ENCODE measurements at places on chromosomes 1 and 21. TPM values are rescaled to one million over a fixed set of nuclear protein-coding genes. Genes with fewer than 3 reads are reported as not detected.

DNA sequence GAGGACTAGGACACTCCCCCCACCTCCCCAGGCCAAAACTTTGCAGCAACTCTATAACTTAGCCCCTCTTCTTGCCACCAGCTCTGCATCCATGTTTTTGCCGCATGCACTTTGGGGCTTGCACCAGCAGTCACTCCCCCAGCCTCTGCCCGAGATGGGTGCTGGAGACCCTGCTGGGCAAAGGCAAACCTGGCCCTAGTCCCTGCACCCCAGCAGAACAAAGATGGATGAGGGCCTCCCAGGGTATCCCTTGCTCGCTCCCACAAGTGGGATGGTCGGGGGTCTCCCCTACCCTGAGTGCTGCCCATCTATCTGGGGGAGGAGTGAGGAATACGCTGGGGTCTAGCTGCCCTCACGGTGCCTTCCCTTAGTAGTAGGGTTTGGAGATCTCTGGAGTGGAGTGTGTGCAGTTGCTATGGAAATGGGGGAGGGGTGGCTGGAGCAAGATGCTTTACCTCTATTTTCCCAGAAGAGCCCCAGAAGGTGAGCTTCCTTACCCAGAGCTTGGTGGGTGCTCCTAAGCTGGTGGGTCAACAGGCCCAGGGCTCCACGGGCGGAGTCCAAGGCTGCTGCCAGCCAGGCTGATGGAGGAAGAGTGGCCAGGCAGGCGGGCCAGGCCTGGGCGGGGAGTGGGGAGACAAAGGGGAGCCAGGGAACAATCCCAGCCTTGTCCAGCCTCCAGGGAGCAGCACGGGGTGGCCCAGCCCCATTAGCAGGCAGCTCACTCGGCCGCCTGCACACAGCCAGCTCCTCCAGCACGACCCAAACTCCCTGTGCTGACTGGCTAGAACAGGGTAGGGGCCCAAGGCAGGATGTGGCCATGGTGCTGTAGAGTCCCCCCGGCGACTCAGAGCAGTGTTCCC is at the start of gene PAQR6:
PAQR6 (minus strand) TSS at position 597 of the 863 bp plus-strand sequence. CDS start 1,325 bp downstream, outside the sequence.
- no peak for DNase-seq

GRCh38 chr1:108345776-108346531 is 102.1 kb upstream of the NBPF4 start:
- DNase-seq: no peak

GRCh38 chr21:45989355-45990048 is 7.9 kb downstream of the COL6A1 start:
- peak; percentile 63 for DNase-seq

- no peak for DNase-seq
These were observed 139.1 kb upstream of the ZNHIT6 start for GRCh38 chr1:85847356-85847755.

- DNase-seq: no peak
These were observed 33.8 kb downstream of the CNIH4 start for GRCh38 chr1:224390517-224390916.

DNA sequence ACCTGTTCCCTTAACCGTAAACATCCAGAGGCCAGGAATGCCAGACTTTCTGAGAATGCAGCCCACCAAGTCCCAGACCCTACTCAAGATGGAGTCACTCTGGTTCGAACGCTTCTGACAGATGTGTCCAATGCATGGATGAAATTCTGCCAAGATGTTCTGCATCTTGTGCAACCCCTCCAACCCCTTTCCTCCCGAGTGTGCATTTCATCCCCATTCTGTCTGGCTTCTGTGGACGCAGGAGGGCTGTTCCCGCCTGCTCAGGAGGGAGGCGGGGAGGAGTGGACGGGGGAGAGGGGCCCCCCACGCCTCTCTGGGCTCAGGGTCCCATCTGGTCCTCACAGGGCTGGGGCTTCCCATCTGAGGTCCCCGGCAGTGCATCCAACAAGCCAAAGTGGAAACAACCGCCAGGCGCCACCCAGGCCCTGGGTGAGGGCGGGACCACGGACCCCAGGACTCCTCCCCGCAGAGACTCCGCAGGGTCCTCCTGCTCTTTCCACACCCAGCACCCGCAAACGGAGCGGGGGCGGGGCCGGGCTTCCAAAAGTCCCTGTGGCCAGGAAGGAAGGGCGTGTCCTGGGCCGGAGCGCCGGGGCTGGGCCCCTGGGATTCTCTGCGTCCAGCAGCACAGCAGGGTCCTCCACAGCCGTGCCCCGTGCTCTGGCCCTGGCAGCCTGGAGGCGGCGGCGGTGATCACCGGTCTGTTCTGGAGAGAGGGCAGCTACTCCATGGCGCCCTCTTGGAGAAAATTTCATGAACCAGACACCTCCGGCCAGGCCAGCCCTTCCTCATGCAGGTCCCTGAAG is 27.8 kb upstream of the SUMO3 start:
- DNase-seq: peak; percentile 89

DNA sequence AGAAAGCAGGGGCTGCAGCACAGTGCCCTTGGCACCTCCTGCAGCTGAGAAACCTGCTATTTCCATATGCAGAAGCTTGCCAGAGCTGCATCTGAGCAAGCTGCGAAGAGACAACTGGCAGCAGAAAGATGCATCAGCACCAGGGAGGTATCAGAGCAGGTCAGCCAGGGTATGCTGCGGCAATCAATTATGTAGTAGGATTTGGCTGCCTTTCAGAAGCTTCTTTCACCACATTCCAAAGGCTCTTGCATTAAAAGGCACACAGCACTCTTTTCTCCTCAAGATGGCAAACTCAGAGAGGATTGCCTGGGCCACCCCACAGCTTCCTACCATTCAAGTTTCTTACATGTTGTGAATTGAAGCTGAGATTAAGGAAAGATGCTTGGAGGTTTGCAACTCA is 47.6 kb upstream of the RAP1A start:
- DNase-seq: no peak

DNA sequence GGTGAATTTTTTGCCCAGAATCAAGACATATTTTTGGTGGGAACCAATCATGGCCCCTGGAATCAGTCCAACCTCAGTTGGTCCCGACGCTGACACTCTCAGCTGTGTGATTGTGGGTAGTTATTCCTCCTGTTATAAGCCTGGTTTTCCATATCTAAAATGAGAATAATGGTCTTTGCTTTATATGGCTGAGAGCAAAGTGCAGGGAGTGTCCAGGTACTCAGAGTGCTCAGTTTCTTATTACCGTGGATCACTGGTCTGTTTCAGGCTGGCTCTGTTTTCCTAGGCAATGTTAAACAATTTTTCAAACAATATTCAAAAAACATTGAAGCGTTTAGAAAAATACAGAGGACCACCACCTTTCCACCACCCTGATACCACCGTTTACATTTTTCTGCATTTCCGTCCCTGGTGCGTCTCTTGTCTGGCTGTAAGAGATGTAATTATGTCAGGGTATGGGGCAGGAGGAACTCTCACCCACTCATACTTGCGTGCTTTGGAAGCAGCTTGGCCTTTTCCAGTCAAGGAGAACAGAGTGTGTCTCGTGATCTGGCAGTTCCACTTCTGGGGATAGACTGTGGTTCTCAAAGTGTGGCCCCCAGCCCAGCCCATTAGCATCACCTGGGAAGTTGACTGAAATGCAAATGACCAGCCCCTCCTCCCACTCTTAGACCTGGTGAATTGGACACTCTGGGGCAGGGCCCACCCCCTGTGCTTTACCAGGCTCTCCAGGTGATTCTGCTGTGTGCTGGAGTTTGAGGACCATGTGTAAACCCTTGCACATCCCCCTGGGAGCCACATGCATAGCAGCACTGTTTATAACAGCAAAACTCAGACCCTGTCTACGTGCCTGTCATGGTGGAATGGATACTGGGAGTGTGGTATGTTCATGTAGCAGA is 6.8 kb downstream of the MX1 start:
- no peak for DNase-seq

GRCh38 chr21:45818904-45819285 is 162.7 kb upstream of the COL6A1 start:
- no peak for DNase-seq

- no peak for DNase-seq
These were observed 28.1 kb downstream of the MDM4 start for GRCh38 chr1:204544321-204544720.

GRCh38 chr1:230643908-230644307 is 1.6 kb downstream of the COG2 start:
- DNase-seq: no peak

GRCh38 chr1:34795916-34796315 is 3.1 kb downstream of the GJA4 start:
- no peak for DNase-seq

DNA sequence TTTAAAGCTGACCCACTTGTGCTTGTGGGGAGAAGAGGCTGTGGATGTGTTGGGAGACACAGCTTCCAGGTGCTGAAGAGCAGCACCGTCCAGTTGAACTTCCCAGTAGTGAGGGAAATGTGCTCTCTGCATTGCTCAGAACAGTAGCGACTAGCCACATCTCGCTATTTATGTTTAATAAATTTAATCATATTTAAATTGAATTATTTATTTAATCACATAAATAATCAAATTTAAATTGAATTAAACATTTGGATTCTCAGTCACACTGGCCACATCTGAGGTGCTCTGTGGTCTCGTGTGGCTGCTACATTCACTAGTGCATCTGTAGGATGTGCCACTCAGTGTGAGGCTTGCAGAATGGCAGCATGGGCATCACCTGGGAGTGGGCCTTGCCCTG is 20.1 kb downstream of the NTPCR start:
- DNase-seq: no peak

DNA sequence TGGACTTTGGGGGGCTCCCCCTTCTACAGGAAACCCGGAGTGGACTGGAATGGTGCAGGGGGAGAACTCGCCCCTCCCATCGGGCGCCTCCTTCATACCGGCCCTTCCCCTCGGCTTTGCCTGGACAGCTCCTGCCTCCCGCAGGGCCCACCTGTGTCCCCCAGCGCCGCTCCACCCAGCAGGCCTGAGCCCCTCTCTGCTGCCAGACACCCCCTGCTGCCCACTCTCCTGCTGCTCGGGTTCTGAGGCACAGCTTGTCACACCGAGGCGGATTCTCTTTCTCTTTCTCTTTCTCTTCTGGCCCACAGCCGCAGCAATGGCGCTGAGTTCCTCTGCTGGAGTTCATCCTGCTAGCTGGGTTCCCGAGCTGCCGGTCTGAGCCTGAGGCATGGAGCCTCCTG is at the start of gene TNFRSF14:
TNFRSF14 (plus strand) TSS at position 95 of the 401 bp plus-strand sequence; CDS start at position 389, 294 bp downstream.
- peak; percentile 82 for DNase-seq

DNA sequence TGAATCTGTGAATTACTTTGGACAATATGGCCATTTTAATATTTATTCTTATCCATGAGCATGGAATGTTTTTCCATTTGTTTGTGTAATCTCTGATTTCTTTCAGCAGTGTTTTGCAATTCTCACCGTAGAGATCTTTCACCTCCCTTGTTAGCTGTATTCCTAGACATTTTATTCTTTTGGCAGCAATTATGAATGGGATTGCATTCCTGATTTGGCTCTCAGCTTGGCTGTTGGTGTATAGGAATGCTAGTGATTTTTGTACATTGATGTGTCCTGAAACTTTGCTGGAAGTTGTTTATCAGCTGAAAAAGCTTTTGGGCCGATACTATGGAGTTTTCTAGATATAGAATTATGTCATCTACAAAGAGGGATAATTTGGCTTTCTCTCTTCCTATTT is 44.2 kb upstream of the NEGR1 start:
- no peak for DNase-seq

- no peak for DNase-seq
These were observed 570 bp upstream of the NPR1 start for GRCh38 chr1:153677718-153678518.

DNA sequence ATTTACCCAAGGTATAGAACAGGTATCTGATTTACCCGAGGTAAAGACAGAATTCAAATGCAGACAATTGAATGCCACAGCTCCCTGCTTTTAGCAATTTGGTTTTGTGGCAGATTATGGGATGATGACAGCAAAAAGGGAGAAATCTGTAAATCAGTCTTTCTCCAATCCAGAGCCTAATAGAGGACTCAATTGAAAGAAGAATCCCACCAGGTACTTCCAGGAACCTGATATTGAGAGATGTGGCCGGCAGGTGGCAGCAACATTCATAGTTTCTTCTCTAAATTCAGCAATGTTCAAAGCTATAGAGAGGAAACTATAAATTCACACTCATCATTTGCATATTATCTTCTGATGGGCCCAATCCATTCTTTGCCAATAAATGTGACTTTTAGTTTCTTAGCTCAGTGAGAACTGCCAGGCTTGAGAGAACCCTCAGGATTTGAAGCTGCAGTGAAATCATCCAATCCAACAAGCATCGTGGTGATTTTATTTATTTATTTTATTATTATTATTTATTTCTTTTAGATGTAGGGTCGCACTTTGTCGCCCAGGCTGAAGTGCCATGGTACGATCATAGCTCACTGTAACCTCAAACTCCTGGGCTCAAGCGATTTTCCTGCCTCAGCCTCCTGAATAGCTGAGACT is 9.8 kb upstream of the PHACTR4 start:
- DNase-seq: no peak

DNA sequence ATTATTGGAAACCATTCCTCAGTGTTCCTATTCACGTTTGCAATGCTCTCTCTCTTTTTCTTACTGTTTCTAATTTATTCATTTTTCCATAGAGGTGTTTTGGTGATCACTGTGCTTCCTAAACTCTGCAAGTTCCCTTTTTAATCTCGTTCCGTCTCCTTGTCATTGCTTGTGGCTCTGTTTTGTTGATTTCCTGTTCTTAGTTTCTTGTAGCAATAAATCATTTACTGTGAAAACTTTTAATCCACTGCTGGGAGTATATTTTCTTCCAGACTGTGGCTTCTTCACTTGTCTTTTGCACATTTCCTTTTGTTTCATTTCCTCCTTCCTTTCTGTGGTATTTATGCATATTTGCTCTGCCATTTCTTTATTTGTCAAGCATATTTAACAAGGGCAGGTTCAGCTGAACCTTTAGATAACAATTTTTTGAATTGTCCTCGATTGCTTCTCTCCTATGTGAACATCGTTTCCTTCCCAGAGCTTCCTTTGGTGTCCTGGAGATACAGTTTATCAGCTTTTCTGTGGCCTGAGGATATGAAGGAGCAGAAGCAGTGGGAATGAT is 3.6 kb downstream of the B3GALT5 start:
- DNase-seq: no peak

- DNase-seq: no peak
These were observed 283.8 kb downstream of the USP25 start for GRCh38 chr21:16013570-16013969.

- DNase-seq: no peak
These were observed 6.4 kb upstream of the BRINP3 start for GRCh38 chr1:190484045-190484444.

DNA sequence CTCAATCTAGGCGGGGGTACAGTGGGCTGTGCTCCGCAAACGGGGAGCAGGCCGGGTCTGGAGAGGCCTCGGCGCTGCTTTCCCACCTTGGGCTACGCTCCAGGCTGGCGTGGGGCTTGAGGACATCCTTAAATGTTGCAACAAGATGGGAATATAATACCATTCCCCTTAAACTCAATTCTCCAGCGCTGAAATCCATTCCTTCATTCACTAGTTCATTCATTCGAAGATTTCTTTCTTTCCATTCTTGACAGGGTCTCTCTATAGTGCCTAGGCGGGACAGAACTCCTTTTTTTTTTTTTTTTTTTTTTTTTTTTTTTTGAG is 261 bp upstream of the DPM3 start:
- no peak for DNase-seq

- peak; percentile 90 for DNase-seq
These were observed 98.9 kb downstream of the DHRS3 start for GRCh38 chr1:12518931-12519692.

GRCh38 chr1:170313306-170313705 is 167.5 kb downstream of the NTMT2 start:
- no peak for DNase-seq

GRCh38 chr1:179709841-179710329 is 33.2 kb upstream of the FAM163A start:
- no peak for DNase-seq

GRCh38 chr1:228344631-228345072 is 62.0 kb downstream of the TRIM11 start:
- DNase-seq: peak; percentile 40

OR2G6 gene
- not detected for total RNA-seq

SLC44A3 gene
- total RNA-seq: 6.5 TPM

MPZ gene
- 4.4 TPM for total RNA-seq

TMEM269 gene
- total RNA-seq: not detected

SPRR3 gene
- not detected for total RNA-seq

MANEAL gene
- 1.2 TPM for total RNA-seq
